ENCODE measurements at places on chromosomes 2 and 18. TPM values are rescaled to one million over a fixed set of nuclear protein-coding genes. Genes with fewer than 3 reads are reported as not detected.
A peak's percentile ranks its signal among the peaks of the same experiment; 100 is the strongest.

- H3K4me1 ChIP-seq = no peaks in the 10 kb centered on the region
- no peaks in the 10 kb centered on the region for H3K27me3 ChIP-seq
- peak; percentile 74 for DNase-seq
- H3K36me3 ChIP-seq = no peaks in the 10 kb centered on the region
- H3K4me3 ChIP-seq = no peak overlapping the region
Measured at GRCh38 chr2:175766880-175767279, 235.2 kb downstream of the LNPK start.

C18orf54 gene
- 7.4 TPM for polyA plus RNA-seq

DNA sequence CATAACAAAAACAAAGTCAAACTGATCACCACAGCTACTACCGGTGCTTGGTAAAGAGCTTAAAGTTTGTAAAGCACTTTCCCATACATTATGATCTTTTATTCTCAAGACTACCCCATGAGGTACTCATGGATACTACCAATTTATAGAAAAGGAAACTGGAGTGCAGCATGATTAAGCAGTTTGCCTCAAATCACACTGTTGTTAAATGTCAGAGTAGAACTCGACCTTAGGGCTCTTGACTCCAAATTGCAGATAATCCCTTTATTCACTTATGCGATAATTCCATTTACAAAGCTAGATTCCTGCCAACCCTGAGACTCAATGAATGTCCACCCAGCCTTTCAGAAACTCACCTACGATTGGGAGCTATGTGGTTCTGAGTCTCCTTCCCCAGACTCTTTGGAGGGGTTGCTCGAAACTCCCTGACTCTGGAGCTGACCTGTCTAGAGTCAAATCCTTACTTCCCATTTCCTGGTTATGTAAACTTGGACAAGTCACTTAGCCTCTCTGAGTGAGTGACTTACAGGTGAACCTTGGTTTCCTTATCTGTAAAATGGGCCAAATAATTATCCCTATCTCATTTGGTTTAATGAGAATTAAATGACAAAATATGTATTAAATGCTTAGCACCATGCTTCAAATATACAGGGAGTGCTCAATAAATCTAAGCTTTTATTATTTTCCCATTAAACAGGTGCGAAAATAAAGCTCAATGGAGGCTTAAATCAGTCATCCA is 47.4 kb downstream of the PSD4 start:
- H3K4me3 ChIP-seq = no peak overlapping the region
- peaks cover 12% of the 10 kb centered on the region for H3K4me1 ChIP-seq
- no peaks in the 10 kb centered on the region for H3K36me3 ChIP-seq
- H3K27ac ChIP-seq = no peak overlapping the region

ADAM23 gene
- 2.7 TPM for polyA plus RNA-seq

DNA sequence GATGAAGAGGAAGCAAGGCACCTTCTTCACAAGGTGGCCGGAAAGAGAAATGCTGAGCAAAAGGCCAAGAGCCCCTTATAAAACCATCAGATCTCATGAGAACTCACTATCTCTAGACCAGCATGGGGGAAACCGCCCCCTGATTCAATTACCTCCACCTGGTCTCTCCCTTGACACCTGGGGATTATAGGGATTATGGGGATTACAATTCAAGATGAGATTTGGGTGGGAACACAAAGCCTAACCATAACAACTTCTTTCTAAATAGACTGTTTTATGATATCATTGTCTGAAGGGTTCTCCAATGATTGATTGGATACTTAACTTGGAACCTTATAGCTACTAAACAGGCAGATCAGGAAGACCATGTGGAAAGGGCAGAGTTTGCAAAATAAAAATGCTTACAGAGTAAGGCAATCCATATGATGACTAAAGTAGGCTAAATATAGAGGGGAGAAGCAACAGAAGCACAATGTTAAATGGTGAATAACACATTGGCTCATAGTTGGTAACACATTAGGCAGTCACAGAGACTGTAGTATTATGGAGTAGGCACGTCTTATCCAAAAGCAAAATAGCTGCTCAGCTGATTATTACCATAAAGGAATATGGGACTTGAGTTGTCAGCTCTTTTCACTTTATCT is 179.0 kb downstream of the BARD1 start:
- H3K4me3 ChIP-seq = no peak overlapping the region
- H3K36me3 ChIP-seq = no peaks in the 10 kb centered on the region
- no peaks in the 10 kb centered on the region for H3K4me1 ChIP-seq
- no peak overlapping the region for H3K27ac ChIP-seq

EIPR1 gene
- polyA plus RNA-seq = 34.6 TPM

KCNK3 gene
- polyA plus RNA-seq = 0.01 TPM

DNA sequence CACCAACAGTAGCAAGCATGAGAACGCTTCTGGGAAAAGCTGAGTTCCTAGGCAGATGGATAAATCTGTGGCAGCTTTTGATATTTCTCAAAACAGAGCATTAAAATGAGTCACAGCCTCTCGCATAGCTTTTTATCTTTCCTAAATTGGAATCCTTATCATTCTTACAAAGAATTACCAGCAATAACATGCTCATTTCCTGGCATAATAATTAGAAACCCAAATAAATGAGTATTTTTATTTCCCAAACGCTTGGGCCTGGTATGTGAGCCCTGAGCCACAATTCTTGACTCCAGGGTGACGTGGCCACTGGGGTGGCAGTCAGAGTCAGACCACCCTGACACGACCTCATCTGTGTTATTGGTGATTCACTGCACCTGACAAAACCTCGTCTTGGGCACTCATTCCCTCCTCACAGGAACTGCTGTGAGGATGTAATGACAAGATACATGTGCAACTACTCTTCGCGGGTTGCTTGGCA is 210.7 kb downstream of the ARL4C start:
- no peak overlapping the region for H3K27ac ChIP-seq
- DNase-seq = peak; percentile 92
- H3K36me3 ChIP-seq = no peaks in the 10 kb centered on the region

PPP4R3B gene
- 24.5 TPM for polyA plus RNA-seq

Data from fibroblast of lung (primary cell).